Fibroblast of lung (primary cell): ENCODE measurements at places on chromosomes 2 and 18.

GRCh38 chr2:180343528-180344345 is 336.6 kb upstream of the CWC22 start:
- peak; percentile 14 for DNase-seq

DNA sequence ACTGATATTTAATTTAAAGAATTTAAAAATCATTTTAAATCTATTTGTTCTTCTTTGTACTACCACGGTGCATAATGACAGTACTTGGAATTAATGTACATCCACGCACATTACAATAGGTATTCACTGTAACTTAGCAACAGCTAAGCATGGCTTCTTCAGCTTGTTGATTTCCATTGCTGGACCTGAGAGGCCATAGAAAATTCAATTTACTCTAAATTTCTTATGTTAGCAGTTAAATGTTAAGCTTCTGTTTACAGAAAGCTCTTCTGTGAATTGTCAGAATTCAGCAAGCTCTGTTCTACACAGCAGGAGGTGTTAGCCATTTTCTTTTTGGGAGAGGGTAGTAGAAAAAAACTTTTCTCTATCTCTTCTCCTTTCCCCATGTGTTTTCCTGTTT is 1149.3 kb upstream of the CDH2 start:
- DNase-seq: no peak

DNA sequence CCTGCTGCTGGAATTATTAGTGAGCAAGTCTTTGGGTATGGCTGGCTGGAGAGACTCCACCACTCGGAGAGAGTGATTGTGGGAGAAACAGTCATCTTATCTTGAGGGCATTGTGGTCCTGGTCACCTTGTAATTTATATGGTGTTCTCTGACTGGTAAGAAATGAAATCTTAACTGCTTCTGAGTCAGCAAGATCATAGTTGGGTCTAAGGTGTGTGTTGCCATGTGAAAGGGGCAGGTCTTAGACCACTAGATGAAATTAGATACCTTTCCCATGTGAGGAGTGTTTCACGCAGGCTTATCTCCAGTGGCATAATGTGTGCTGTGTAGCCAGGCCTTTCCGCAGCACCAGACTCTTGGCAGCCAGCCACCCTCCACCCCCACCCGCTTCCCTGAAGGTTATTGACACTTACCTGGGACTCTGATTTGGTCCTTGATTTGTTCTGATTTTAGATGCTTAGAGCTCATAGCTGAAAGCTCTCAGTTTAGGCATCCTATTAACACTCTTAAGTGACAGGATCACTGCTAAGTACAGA is 7.7 kb downstream of the MAPRE3 start:
- peak; percentile 77 for DNase-seq

GRCh38 chr2:36831185-36831584 is 134.7 kb downstream of the VIT start:
- DNase-seq: no peak

DNA sequence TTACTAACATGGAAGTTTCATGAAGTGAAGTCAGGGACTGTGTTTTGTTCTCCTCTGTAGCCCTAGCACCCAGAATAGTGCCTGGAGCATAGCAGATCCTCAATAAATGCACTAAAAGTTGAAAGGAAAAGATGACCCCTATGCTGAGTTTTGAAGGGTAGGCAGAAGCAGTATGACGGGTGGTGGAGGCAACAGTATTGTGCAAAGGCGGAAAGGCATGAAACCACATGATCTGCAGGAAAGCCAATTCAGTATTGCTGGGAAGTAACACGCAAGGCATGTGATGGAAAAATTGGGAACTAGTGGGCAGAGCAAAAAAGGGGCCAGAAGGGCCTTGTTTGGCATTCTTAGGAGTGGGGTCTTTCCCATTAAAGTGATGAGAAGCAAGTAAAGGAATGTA is 23.1 kb downstream of the DTNB start:
- DNase-seq: no peak

GRCh38 chr2:71843391-71843850 is 304.2 kb downstream of the CYP26B1 start:
- DNase-seq: peak; percentile 81

DNA sequence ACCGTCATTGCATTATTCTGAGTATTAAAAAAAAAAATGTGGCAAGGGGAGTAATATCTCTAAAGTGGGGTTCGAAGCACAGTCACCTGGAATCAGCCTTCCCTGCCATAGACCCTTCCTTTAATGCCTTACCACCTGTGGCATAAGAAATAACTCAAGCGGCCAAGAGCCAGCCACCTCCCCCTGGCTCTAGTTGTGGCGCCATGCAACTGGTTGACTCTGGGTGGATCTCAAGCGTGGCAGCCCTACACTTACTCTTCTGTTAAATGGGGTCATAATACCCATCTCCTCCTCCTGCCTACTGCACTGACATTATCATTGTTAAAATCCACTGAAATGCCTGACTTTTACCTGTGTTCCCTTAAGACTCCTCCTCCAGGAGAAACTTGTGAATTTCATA is 175.8 kb downstream of the SMAD7 start:
- DNase-seq: no peak
